ENCODE measurements at places on chromosomes 7 and 10. TPM values are rescaled to one million over a fixed set of nuclear protein-coding genes. Genes with fewer than 3 reads are reported as not detected.

Gene FZD8
- 30.9 TPM for total RNA-seq

Gene SYT15B
- total RNA-seq: 1.5 TPM

DNA sequence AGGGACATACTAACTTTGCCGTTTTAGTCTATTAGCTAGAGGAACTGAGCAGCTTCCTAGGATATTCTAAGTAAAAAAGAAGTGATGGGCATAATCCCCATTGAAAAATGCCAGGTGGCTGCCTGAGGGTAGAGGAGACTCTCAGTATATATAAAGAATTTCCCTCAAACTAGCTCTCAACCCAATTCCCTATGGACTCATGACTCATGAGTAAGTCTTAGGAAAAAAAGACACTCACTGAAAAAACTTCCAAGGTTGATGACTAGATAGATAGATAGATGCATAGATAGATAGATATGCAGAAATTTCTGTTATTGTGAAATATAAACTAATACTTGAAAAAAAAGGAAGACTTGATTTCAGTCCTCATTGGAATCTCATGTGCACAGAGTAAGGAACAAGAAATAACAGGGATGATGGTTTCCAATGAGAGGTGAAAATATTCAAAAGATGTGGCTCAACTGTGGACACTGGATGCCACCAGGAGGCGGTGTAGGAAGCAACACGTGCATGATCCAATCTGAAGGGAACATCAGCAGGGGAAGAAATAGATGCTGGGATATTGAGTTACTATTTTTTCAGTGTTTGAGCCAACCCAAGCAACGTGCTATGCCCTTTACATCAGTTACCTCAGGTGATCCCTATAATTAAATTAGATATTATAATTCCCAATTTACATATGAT is 711.0 kb upstream of the LRRTM3 start:
- DNase-seq: no peak

GRCh38 chr10:129174232-129175014 is 292.6 kb upstream of the MGMT start:
- no peak for DNase-seq

DNA sequence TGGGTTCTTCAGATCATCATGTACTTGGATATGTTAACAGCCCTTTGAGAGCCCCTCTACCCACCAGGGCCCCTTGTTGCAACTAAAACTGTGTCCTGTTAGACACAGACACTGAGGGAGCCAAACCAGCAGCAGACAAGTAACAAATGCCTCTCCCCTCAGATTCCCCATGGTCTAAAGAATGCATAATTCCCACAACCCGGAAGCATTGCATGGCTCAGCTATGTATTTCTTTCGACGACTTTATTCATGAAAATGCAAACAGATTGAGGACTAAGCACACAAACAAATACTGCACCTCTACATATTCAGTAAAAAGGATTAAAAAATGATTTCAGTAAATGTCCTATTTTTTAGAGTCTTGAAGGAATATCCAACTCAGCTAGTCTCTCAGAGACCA is 70.1 kb upstream of the HECW1 start:
- no peak for DNase-seq

DNA sequence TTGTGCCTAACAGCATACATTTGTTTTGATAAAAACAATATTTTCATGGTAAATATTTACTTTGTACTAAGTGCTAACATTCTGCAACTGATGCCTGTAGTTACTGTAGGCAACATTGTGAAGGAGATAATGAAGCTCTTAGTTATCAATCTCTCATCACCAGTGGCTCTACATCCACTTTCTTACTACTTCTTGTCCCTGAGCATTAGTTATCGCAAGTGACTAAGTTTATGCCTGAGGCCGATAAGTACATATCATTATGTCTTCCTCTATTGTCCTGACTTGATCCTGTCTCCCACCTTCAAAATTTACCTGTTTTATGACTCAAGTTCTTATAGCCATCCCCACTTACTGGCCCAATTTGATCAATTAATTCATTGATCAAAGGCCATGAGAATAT is 63.6 kb downstream of the MACC1 start:
- no peak for DNase-seq

- no peak for DNase-seq
Measured at GRCh38 chr10:58576751-58577436, 64.2 kb downstream of the BICC1 start.
